ENCODE measurements at places on chromosomes 16 and 17.

- DNase-seq, result no peak
These were observed 29.1 kb upstream of the PHOSPHO1 start for GRCh38 chr17:49259663-49260010.

DNA sequence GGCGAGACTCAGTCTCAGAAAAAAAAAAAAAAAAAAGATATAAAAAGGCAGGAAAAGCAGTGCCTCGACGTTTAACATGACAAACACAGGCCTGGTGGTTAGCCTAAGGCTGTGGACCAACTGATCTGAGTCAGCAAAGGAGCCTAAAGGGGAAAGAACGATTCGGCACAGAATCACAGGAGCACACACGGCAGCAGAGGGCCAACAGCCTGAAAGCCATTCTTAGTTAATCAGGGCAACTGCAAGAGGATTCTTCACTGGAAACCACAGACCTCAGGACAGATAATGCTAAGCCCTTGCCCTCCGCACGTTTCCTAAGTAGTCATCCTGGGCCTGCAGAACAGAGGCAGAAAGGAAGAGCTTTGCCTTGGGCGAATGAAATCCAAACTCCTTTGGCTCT is 14.7 kb downstream of the TMEM11 start:
- peak; percentile 75 for DNase-seq

DNA sequence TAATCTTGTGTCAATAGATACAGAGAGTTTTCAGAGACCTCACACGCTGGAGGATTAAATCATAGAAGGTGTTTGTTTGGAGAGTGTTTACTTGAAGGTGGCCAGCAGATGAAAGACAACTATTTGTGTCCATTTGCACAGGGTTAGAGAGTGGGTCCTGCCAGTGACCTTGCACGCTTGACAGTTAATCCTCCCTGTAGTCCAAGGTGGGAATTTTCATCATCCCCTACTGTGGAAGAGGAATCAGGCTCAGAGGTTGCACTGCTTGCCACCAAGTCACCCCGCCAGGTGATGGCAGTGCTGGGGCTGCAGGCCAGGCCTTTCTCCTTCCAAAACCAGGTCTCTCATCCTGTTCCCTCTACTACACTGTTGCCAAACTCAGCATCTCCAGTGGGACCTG is 12.3 kb downstream of the CDH1 start:
- no peak for DNase-seq

DNA sequence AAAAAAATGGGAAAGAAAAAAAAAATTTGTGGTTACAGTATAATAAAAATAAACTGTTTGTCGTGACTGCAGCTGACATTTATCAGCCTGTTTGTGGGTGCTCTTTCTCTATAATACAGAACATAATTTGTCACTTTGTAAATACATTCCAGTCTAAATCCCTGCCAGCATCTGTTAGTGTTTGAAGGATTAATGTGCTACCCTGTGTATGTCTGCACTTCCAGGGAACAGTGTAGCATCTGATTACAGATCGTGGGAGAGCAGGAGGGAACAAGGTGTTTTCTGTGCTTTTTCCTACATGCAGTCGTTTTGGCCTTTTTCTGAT is 265.1 kb downstream of the WWOX start:
- peak; percentile 30 for DNase-seq

GRCh38 chr17:59234631-59235030 is 14.3 kb downstream of the GDPD1 start:
- DNase-seq, result peak; percentile 9

DNA sequence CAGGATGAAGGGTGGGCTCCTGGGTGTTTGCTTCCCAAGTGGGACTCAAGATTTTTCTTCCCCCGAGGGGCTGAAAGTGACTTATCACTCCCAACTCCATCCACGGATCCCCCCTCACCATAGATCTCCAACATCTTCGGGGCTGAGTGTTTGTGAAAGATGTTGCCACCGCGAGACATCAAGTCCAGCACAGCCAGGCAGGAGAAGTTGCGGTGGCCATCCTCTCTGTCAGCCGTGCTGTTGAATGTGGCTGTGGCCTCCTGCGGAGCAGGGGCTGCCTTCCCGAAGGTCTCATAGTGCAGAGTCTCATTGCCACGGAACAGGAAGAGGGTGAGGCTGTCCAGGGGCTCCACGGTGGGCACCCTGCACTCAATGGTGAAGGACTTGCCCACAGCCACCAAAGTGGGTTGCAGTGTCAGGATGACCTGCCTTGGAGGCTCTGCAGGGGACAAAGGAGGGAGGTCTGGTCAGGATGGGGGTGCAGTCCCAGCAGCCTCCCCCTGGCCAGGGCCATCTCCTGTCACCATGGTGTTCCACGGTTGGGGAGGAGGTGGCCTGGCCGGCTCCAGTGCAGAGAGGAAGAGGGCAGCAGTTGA is 5.5 kb downstream of the PRR29 start:
- no peak for DNase-seq

GRCh38 chr17:50853015-50853615 is 13.0 kb downstream of the TOB1 start:
- no peak for DNase-seq

DNA sequence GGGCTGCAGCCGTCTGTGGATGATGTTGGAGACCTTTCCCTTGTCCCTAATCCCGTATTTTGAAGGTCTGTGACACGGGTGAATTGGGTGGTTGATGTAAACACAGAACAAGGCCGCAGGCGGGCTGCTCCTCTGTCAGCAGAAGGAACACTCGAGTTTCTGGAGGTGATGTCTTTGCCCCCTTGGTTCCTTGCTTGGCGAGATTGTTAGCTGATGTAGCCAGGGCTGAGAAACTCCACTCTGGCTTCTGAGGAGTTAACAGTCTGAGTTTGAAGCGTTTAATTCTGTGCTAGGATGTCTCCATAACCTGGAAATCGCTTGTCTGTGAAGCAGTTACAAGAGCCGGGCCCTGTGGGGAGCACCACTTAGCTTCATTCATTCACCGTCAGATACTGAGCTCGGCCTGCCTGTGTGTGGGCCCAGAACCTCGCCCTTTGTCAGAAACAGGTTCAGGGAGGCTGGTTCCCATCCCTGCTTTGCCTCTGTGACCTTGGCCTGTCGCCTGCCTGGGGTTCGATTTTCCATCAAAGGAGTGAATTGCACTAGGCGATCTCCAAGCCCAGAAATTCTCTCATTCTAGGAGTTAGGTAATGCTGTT is 1.3 kb downstream of the MAPK8IP3 start:
- DNase-seq, result no peak

GRCh38 chr16:2205104-2205966 is at the start of gene MLST8:
MLST8 (plus strand) TSS chr16:2205454; CDS start chr16:2206086, 632 bp downstream.
- peak; percentile 77 for DNase-seq

DNA sequence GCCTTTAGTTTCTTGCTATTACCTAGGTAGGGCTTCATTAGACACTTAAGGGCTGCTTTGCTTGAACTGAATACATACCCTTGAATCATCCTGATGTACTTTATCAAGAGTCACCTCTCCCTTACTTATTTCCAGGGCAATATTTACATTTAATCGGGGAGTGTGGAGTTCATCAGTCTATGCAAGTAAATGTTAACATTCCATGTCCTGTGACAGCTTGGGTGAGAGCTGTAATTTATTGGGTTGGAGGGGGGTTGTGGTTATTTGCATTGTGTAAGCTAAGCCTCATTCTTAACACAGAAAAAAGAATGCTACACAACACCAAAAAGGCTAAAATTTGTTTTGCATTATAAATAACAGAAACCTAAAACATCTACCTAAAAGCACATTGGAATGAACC is 16.7 kb downstream of the KCNJ16 start:
- DNase-seq, result no peak

- no peak for DNase-seq
These were observed 2.1 kb upstream of the TOM1L1 start for GRCh38 chr17:54898576-54898975.

DNA sequence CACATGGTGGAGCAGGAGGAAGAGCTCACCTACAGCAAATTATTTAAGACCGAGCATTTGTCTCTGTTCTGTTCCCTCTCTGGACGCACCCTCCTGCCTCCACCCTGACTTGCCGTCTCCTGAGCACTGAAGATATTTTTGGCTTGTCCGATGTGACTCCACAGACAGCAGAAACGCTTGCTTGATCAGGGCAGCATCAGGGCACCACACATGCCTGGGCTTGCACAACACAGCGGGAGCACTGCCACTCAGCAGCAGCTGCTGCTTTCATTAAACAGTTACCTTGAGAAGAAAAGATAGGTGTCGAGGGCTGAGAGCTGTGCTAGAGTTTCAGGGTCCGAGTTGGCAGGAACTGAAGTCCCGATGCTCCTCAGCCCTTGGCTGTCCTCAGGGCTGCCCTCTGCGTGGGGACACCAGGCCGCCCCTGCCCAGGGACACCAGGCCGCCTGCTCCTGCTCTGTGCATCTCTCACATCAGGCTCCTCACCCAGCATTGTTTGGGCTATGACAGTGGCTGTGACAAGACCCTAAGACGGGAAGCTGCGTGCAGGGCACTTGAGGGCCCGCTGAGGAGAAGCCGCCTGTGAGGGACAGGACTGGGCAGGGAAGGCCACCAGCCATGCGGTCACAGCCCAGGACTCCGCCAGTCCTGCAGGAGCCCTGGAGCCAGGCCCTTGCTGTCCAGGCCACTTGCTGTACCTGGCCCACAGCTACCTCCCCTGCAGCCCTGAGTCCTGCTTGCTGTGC is 21.3 kb upstream of the CDH15 start:
- peak; percentile 66 for DNase-seq

Data from SJCRH30 (cell line).